Activated CD8-positive, alpha-beta T cell treated with anti-CD3 and anti-CD28 coated beads, Interleukin-2, amount 10 ng/mL, durations not matched to agents 7 days and 5 days (primary cell): ENCODE measurements at places on chromosomes 16 and 17. TPM values are rescaled to one million over a fixed set of nuclear protein-coding genes. Genes with fewer than 3 reads are reported as not detected.

DNA sequence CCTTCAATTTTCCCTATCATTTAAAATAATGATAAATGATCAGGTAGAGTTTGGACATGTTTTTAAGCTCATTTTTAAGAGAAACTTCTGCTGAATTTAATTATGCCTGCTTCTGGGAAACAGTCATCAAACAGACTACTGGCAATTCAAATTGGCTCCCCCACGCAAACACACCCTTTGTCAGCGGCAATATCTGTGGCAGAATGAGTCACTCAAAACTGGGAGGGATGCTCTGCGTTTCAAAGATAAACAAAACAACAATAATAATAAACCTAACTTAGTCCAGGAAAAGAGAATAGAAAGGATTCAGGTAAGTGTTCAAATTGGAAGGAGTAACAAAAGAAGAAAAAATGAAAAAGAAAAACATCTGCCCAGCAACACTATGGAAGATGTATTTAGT lies 108.1 kb upstream of the ERCC4 start:
- no peak for DNase-seq
- H3K4me1 ChIP-seq, result no peaks in the 10 kb centered on the region
- no peak overlapping the region for H3K27ac ChIP-seq
- no peaks in the 10 kb centered on the region for H3K36me3 ChIP-seq

DNA sequence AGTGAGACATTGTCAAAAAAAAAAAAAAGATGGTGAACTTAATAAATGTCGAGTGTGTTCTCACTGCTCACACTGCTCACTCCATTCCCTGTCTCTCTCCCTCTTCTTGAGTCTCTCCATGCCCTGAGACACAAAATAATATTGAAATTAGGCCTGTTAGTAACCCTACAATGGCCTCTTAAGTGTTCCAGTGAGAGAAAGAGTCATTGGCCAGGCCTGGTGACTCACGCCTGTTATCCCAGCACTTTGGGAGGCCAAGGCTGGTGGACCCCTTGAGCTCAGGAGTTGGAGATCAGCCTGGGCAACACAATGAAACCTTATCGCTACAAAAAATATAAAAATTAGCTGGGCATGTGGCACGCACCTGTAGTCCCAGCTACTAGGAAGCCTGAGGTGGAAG lies 16.2 kb upstream of the CSF3 start:
- peaks cover 37% of the 10 kb centered on the region for H3K36me3 ChIP-seq
- no peak overlapping the region for H3K4me3 ChIP-seq
- H3K27ac ChIP-seq, result no peak overlapping the region
- H3K4me1 ChIP-seq, result no peaks in the 10 kb centered on the region
- H3K27me3 ChIP-seq, result no peaks in the 10 kb centered on the region

Gene CACNG5
- total RNA-seq, result not detected

- H3K4me3 ChIP-seq, result no peak overlapping the region
- peaks cover 20% of the 10 kb centered on the region for H3K36me3 ChIP-seq
- no peak overlapping the region for H3K27ac ChIP-seq
- H3K4me1 ChIP-seq, result peaks cover 49% of the 10 kb centered on the region
- no peak for DNase-seq
Measured at GRCh38 chr16:81552743-81553079, 108.1 kb downstream of the CMIP start.

DNA sequence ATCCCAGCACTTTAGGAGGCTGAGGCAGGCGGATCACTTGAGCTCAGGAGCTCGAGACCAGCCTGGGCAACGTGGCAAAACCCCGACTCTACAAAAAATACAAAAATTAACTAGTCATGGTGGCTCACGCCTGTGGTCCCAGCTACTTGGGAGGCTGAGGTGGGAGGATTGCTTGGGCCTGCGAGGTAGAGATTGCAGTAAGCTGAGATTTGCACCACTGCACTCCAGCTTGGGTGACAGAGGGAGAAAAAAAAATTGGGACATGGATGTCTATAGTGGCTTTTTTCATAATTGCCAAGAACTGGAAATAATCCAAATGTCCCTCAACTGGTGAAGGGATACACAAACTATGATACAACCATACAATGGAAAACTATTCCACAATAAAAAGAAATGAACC lies 28.6 kb downstream of the OSBPL7 start:
- no peak for DNase-seq
- no peak overlapping the region for H3K27ac ChIP-seq
- no peak overlapping the region for H3K4me3 ChIP-seq
- H3K36me3 ChIP-seq, result no peaks in the 10 kb centered on the region
- peaks cover 46% of the 10 kb centered on the region for H3K27me3 ChIP-seq
- peaks cover 10% of the 10 kb centered on the region for H3K4me1 ChIP-seq

DNA sequence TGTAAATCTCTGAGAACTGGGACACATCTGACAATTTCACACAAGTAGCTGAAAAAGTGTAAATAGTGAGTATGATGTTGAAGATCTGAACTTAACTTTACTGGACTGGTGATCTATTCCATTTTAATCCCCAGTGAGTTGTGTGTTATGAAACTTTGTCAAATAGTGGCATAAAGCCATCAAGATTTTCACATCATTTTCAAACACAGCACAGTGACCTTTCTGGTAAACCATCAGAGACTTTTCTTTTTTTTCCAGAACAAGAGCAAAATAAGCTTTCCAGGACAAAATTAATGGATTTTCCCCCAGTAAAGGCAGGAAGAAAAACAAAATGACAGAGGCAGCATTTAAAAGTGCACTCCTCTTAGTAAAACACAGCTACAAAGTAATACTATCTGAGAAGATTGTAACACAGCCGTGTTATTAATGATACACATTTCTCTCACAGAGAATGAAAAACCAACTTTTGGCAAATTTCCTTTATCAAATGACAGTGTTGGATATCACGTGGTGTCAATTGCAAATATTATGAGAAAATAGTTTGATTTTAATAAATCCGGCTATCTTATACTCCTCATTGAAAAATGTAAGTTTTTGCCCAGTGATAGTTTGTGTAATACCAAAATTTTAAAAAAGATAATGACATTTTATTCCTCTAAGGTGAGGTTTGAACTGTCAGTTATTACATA lies 16.8 kb upstream of the COL1A1 start:
- no peak overlapping the region for H3K27ac ChIP-seq
- peaks cover 24% of the 10 kb centered on the region for H3K4me1 ChIP-seq
- H3K4me3 ChIP-seq, result no peak overlapping the region
- no peak for DNase-seq
- H3K27me3 ChIP-seq, result peaks cover 31% of the 10 kb centered on the region
- H3K36me3 ChIP-seq, result no peaks in the 10 kb centered on the region

Gene MAF
- 4.3 TPM for total RNA-seq

GRCh38 chr17:65841089-65841488 lies 279.6 kb upstream of the AXIN2 start:
- no peak for DNase-seq
- H3K4me3 ChIP-seq, result no peak overlapping the region
- H3K4me1 ChIP-seq, result no peaks in the 10 kb centered on the region
- H3K36me3 ChIP-seq, result no peaks in the 10 kb centered on the region
- no peak overlapping the region for H3K27ac ChIP-seq
